ENCODE measurements at places on chromosomes 3 and 15. TPM values are rescaled to one million over a fixed set of nuclear protein-coding genes. Genes with fewer than 3 reads are reported as not detected.

Gene GRK7
- polyA plus RNA-seq = 0.03 TPM

GRCh38 chr15:74620636-74621545 is 5.3 kb downstream of the CLK3 start:
- no peak overlapping the region for H3K27ac ChIP-seq
- H3K4me3 ChIP-seq = no peak overlapping the region
- peaks cover 74% of the 10 kb centered on the region for H3K36me3 ChIP-seq
- H3K4me1 ChIP-seq = peaks cover 42% of the 10 kb centered on the region

DNA sequence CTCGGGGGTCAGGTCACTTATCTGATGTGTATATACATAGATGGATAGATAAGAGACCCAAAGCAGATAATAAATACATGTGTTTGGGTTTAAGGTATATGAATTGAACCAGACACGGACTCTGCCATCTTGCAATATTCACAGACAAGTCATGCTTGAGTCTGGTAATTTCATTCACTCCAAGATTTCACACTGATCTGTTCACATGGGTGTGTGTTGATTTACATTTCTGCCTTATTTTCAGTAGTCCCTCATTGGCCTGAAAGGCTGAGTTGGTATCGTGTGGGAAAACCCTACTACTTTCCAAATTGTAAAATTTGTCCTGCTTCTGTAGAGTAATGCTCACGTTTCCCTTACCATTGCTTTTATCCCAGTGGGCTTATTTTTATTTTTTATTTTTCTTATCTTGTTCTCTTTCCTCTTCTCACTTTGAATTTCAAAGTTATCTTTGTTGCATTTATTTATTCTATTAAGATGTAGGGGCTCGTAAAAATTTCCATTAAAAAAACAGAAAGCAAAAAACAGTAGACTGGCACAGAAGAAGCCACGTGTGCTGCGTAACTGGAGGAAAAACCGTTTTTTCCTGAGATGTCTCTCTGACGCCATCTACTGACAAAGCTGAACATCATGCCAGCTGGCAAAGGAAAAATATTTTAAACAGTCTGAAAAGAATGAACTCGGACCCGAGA is 10.8 kb upstream of the MFSD1 start:
- DNase-seq = no peak
- H3K4me1 ChIP-seq = peaks cover 9% of the 10 kb centered on the region
- no peak overlapping the region for H3K4me3 ChIP-seq
- H3K27ac ChIP-seq = no peak overlapping the region
- no peaks in the 10 kb centered on the region for H3K36me3 ChIP-seq

DNA sequence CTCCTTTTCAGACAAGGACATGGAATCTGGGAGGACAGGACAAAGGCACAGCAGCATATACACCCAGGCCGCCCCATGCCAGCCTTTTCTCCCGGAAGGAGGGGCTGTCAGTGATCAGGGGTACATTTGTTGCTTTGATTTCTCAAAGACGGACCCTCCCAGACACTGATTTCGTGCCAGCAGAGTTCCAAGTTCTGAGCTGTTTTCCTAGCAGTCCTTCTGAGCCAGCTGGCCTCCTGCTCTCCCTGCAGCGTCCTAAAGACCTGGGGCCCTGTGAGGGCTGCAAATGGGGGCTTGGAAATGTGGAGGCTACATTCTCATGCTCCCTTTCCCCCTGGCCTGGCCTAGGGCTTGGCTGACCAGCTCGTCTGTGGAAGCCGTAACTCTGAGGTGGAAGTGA is 22.3 kb downstream of the CTSH start:
- H3K4me3 ChIP-seq = no peak overlapping the region
- H3K27ac ChIP-seq = no peak overlapping the region
- H3K27me3 ChIP-seq = no peaks in the 10 kb centered on the region
- peaks cover 93% of the 10 kb centered on the region for H3K36me3 ChIP-seq
- no peaks in the 10 kb centered on the region for H3K4me1 ChIP-seq

DNA sequence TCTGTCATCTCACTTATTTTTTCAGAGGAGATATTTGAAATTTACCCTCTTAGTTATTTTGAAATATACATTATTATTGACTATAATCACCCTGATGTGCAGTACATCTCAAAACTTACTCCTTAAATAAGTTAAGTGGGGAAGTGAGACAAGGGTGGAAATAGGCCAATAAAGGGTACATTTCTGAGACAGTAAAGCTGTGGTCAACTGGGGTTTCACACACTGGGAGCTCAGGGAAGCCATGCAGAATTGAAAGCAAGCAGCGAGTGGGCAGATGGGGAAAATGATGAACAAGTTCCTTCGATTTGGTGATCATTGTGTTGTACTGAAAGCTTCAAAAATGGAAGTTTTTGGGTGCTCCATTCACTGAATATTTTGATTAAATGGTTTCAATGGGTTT is 21.6 kb upstream of the MOBP start:
- no peaks in the 10 kb centered on the region for H3K27me3 ChIP-seq
- no peak for DNase-seq
- no peak overlapping the region for H3K27ac ChIP-seq
